ENCODE measurements at places on chromosomes 6 and 20.

- DNase-seq: no peak
Observed at GRCh38 chr6:3749067-3749841, 2.3 kb downstream of the PXDC1 start.

DNA sequence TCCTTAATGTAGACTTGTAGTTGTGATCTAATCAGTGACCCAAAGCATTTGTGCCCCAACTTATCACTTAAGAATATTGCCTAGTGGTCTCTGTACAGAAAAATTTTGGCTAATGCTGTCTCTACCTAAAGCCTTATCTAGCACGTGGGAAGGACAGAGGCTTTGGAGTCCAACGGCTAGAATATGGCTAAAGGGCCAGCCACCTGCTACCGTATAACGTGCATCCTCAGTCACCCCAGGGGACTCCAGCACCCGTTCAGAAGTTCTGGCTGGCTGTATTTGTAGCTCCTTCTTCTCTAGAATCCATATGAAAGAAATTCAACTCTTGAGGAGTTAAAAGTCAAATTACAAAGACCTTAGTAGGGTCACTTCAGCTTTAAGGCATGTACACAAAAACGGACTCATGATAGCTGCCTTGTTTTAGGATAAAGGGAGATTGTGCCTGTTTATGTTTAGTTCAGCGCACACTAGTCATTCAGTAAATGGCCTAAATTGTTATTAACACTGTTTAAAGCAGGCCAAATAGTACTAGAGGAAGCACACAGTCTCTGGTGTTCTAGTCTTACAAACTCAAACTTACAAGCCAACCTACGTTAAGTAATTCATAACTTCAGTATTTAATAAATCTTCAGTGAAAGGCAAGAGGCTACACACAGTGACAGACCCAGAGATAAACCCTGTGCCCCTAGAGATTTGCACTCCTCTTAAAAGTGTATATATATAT is 407.5 kb upstream of the PLCB4 start:
- no peak for DNase-seq

- DNase-seq: no peak
Observed at GRCh38 chr6:76166874-76167273, 94.4 kb upstream of the IMPG1 start.

- no peak for DNase-seq
Observed at GRCh38 chr6:156348849-156349248, 428.3 kb upstream of the ARID1B start.

DNA sequence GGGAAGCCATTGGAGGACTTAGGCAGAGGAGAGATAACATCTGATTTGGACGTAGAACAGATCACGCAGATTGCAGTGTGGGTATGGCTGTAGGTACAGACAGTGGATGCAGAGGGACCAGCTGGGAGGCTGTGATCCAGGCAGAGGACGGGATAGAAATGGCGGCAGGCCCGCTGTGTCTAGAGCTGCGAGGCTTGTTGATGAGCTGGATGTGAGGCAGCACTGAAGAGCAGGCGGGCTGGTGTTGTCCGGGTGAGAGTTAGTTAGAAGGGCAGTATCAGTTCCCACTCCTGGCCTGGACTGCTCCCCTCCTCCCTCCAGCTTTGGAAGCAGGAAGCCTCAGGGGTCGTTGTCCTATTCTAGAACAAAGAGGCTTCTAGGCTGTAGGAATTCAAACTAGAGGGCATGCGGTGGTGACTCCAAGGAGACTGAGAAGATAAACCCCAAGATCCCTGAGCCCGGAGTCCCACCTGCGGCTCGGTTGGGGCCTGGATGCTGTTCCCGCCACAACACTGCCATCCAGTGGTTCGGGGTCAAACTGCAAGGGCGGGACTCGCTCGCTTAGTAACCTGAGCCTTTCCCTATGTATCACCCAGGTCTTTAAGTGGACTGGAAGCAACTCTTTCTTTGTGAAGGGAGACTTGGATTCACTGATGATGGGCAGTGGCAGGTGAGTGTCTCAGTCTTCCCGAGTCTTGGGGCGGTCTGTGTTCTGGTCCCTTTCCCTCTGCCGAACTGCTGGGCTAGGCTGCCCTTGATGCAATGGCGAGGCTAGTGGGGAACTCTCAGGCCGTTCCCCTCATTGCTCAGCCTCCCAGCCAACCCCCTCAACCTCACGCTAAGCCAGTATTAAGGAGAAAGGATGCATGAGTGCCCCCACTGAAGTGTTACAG is 11.2 kb downstream of the TLDC2 start:
- peak; percentile 82 for DNase-seq

GRCh38 chr6:131443514-131443913 is 129.5 kb upstream of the ARG1 start:
- no peak for DNase-seq

Data from hepatic stellate cell (primary cell).